ENCODE measurements at places on chromosomes 3 and 15. TPM values are rescaled to one million over a fixed set of nuclear protein-coding genes. Genes with fewer than 3 reads are reported as not detected.

GNAT1 gene
- total RNA-seq: not detected

RLBP1 gene
- not detected for total RNA-seq

LINGO1 gene
- total RNA-seq: 63.1 TPM

CORO2B gene
- total RNA-seq: 2.8 TPM

PLA2G4D gene
- total RNA-seq: not detected

NMNAT3 gene
- 9.2 TPM for total RNA-seq

CPLX3 gene
- total RNA-seq: 0.66 TPM

SCN5A gene
- 8.2 TPM for total RNA-seq

TRPM1 gene
- not detected for total RNA-seq

CCDC32 gene
- 15.4 TPM for total RNA-seq

CCDC54 gene
- not detected for total RNA-seq

PFN2 gene
- total RNA-seq: 200 TPM

GCSAM gene
- total RNA-seq: not detected

HDC gene
- not detected for total RNA-seq

EEF1AKMT4 gene
- 9.8 TPM for total RNA-seq

ROBO2 gene
- total RNA-seq: 4.3 TPM

OR5AC2 gene
- not detected for total RNA-seq

CADM2 gene
- 13.3 TPM for total RNA-seq

FBXW12 gene
- not detected for total RNA-seq

MESP2 gene
- 0.16 TPM for total RNA-seq

TRIM42 gene
- not detected for total RNA-seq

LYZL4 gene
- total RNA-seq: not detected

CHRD gene
- 0.66 TPM for total RNA-seq

SERPINI2 gene
- 2.5 TPM for total RNA-seq

CHRFAM7A gene
- 2.5 TPM for total RNA-seq

ETV5 gene
- total RNA-seq: 48.4 TPM

MKRN2OS gene
- total RNA-seq: not detected

PRTG gene
- 2.3 TPM for total RNA-seq

FRMD4B gene
- 6.4 TPM for total RNA-seq

ACTC1 gene
- total RNA-seq: 26.2 TPM

MYO5A gene
- total RNA-seq: 31.8 TPM

GOLGA6B gene
- not detected for total RNA-seq

CCR8 gene
- total RNA-seq: not detected

NPAP1 gene
- 0.24 TPM for total RNA-seq

TP63 gene
- not detected for total RNA-seq

SNTN gene
- total RNA-seq: not detected
